Colonic mucosa (tissue), 4 donors: ENCODE measurements at places on chromosomes 7 and 10. TPM values are rescaled to one million over a fixed set of nuclear protein-coding genes. Genes with fewer than 3 reads are reported as not detected.

TMEM139 gene
- total RNA-seq, result 27.2 TPM

DNA sequence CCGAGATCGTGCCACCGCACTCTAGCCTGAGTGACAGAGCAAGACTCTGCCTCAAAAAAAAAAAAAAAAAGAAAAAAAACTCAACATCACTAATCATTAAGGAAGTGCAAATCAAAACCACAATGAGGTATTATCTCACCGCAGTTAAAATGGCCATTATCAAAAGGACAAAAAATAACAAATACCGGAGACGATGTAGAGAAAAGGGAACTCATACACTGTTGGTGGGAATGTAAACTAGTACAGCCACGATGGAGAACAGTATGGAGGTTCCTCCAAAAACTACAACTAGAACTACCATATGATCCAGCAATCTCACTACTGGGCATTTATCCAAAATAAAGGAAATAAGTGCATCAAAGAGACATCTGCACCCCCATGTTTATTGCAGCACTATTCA lies 24.3 kb downstream of the GRK5 start:
- DNase-seq, result no peak

ATRNL1 gene
- total RNA-seq, result 0.37 TPM

GIMAP2 gene
- 6.9 TPM for total RNA-seq

GRCh38 chr7:44057849-44058758 lies 7.3 kb downstream of the PGAM2 start:
- DNase-seq, result no peak

DNA sequence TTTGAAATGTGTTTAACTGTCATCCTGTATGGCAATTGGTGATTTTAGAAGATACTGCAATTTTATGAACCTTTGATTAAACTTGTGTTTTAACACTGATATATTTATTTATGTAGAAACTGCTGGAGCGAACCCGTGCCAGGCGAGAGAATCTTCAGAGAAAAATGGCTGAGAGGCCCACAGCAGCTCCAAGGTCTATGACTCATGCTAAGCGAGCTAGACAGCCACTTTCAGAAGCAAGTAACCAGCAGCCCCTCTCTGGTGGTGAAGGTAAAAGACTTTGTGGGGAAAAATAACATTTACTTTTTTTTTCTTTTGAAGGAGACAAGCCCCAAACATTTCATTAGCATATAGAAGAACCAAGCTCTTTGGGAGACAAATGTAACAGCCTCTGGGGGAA lies 6.5 kb downstream of the ANLN start:
- no peak for DNase-seq

GRCh38 chr7:83468251-83468739 lies 180.6 kb downstream of the SEMA3E start:
- DNase-seq, result peak; percentile 54

TAS2R41 gene
- total RNA-seq, result not detected

- DNase-seq, result no peak
These were observed 148.8 kb downstream of the HIBADH start for GRCh38 chr7:27513885-27514284.

STAG3 gene
- 3.8 TPM for total RNA-seq

GRCh38 chr7:75937958-75938786 lies 23.2 kb downstream of the POR start:
- DNase-seq, result peak; percentile 32

DNA sequence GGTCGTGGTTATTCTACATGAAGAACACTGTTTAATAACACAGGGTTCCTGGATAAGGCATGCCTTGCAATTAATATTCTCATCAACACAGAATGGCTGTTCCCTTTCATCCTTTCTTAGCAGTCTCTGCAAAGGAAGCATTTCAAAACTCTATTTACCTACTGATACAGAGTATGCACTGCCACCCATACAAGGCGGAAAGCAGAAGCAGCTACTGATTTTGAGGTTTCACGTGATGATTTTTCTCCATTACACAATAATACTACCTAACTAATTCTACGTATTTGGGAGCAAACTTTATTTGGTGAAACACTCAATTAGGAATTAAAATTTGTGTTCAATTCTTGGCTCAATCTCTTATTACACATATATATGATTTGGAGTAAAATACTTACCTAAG lies 43.0 kb upstream of the COL1A2 start:
- no peak for DNase-seq

GRCh38 chr7:24500599-24500998 lies 72.7 kb upstream of the PALS2 start:
- DNase-seq, result no peak

- no peak for DNase-seq
These were observed 288.2 kb downstream of the IPMK start for GRCh38 chr10:57979491-57979890.

DNA sequence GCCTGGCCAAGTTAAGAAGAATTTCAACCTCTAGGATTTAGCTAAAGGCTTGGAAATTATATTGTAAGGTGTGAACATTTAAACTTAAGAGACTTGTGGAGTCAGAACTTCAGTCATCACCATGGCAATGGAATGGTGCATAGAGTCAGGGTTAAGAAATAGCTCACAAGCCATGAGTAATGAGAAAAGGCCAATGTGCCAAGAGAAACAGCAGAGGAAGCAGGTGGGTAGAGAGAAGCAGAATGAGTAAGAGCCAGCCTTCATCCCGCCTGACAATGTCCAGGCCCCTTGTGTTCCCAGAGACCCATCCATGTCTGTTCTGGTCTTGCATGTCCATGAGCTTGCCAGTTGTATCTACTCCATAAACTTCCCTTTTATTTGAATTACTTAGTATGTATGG lies 62.6 kb upstream of the TBX20 start:
- DNase-seq, result no peak

- no peak for DNase-seq
These were observed 40.3 kb downstream of the ARHGAP22 start for GRCh38 chr10:48564466-48565160.

DNA sequence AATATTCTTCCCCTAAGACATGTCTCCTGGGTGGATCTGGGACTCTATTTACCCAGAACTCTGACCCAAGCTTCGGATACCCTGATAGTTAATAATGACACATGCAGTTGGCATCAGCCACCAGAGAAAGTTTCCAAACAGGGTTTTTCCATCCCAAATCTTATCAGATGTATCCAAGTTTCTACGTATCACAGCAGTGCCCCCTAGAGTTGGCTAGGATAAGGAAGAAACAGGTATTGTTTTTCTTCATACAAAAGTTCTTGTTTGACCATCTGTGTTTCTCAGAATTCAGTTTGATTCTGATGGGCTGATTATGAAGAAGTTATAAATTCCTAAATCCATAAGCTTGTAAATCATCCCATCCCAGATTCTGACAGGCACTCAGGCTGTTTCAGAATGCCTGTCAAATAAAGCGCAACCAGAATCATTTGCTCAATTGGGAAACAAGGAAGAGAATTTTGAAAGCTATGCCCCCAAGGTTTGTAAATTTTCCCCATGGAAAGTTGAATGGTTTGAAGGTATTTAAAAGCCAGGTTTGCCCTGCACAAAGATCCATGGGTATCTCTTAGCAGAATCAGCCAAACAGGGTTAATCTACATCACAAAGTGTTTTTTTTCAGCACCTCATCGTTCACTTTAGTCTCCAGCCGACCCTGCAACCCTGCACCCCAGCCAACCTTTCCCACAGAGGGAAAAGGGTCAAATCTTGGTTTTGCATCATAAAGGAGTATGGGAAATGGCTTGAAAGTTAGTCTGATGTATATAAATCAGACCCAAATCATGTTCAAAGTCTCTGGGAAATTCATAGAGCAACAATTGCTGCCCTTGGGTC lies 47.4 kb downstream of the NRAP start:
- DNase-seq, result no peak

AZGP1 gene
- 2.5 TPM for total RNA-seq

DNA sequence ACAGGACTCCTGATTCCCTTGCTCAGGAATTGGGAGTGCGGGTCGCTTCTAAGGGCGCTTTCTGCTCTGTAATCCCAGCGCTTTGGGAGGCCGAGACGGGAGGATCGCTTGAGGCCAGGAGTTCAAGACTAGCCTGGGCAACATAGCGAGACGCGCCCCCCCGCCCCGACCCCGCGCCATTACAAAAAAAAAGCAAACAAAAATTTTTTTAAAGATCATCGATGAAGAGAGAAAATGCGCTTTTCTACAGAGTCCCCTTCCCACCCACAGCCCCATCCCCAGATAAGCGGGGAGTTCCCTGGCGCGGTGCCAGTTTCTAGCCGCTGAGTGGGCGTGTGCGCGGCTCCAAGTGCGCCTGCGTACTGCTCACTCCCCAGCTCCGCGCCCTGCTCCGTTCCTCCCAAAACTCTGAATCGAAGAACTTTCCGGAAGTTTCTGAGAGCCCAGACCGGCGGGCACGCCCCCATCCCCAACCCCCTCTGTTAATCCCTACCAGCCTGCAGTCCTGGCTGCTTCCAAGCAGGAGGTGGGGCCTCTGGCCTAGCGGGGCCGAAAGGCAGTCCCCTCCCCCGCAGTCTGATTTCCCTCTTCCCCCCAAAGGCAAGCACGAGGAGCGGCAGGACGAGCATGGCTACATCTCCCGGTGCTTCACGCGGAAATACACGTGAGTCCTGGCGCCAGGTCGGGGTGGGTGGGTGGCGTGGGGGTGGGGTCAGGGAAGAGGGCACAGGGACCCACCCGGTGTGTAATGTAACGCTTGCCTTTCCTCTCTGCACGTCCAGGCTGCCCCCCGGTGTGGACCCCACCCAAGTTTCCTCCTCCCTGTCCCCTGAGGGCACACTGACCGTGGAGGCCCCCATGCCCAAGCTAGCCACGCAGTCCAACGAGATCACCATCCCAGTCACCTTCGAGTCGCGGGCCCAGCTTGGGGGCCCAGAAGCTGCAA lies 1.0 kb downstream of the HSPB1 start:
- peak; percentile 92 for DNase-seq

DNA sequence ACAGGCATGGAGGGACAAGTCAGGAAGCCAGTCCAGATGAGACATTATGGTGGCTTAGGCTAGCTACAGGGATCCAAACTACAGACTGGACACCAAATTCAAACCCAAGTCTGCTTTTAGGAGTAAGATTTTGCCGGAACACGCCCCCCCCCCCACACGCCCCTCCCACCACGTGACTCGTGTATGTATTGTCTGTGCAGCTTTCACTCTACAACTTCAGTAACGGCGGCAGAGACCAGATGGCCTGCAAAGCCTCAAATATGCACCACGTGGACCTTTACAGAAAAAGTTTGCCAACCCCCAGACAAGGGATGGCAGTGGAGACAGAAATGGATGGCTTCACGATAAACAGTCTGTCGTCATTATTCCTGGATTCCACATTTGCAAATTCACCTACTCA lies 14.5 kb downstream of the HIPK2 start:
- DNase-seq, result no peak

DNA sequence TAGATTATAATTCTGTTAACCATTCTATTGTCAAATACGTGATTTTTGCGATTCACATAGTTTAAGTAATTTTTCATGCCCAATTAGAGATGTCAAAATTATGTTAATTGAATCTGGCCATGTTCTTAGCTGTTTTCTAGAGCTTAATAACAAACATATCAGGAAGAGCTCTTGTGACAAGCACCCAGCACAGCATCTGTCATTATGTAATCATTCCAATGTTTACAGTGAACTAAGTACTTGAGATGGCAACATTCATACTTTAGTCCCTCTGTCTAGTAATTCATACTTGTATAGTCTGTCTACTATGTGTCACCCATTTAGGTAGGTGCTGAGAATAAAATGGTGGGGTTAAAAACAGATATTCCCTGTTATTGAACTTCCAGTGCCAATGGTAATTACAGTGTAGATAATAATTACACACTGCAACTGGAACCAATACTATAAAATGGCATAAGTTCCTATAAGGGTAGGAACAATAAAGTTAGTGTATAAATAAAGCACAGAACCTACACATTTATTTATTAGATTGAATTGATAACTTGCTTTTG lies 55.2 kb downstream of the ZEB1 start:
- no peak for DNase-seq

DNA sequence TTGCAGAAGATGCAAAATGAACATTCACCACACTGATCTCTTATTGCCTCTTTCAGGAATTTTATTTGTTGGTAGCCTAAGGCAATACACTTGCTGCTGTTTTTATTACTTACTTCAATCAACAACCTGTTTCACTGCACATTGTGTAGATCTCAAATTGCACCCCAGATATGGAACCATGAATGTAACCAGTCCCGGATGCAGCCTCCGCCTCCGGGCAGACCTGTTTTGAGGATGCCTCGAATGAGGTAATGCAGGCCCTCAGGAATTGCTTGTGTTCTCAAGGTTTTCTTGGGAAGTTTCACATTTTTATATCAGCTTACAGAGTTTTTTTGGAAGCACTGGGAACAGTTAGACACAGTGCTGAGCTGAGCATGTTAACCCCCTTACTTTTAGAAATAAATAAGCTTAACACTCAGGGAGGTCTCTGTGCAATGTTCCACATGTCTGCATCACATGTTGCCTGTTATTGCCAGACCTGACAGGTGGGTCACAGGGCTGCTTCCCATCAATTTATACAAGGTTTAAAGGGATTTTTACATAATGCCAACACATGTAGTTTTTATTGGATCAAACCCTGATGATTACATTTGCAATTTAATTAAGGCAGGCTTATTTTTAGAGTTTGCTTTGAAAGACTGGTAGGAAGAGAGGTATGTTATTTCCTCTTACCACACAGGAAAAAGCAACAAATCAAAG lies 193.1 kb upstream of the POM121L12 start:
- DNase-seq, result no peak

DNA sequence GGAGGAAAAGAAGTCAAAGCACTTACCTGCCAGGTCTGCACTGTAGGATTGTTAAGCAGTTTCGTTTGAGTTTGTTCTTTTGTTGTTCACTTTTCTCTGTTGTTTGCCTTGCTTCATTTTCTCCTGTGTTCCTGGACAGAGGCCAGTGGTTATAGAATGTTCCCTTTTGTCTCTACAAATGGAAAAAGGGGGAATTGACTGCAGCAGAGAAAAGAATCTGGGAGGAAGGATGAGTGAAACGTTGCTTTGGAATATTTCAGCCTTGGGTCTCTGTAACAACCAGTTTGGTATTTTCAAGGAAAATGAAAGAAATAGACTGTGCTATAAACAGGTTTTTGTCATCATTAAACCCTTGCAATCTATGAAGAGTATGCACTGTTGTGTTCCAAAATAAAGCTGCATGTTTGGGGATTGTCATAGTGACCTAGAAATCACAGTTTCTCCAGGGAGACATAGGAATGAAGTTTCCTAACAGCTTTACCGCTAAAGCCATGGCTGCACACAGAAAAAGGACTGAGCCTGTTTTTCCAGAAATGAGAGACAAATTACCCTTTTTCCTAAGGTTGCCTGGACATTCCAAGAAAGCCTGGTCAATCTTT lies 60.8 kb upstream of the HABP2 start:
- DNase-seq, result no peak

SPRN gene
- not detected for total RNA-seq

DNA sequence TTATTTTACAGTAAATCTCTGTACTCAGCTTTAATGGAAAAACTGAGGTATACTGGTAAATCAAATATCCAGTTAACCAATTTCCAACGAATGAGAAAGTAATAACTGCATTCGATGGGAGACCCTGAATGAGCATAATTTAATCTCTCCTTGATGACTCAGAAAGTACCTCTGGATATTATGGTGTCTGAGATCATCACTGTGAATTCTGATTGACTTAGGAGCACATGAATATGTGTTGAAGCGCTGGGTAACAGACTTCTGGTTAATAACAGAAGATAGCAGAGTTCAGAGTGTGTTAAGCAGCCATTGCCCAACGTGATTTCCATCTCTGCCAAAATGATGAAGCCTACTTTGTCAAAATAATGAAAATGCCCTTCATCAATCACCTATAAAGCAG lies 116.6 kb downstream of the NRP1 start:
- no peak for DNase-seq

GRCh38 chr7:47574482-47575329 lies 7.2 kb downstream of the TNS3 start:
- peak; percentile 57 for DNase-seq

- DNase-seq, result no peak
These were observed 21.5 kb downstream of the BUB3 start for GRCh38 chr10:123175389-123176387.
